SW480 (cell line): ENCODE measurements at places on chromosomes 5 and 9.
A peak's percentile ranks its signal among the peaks of the same experiment; 100 is the strongest.

- DNase-seq: peak; percentile 49
These were observed 38.1 kb downstream of the FAM240B start for GRCh38 chr9:38681747-38682227.

GRCh38 chr9:131738293-131739132 lies 1.4 kb downstream of the RAPGEF1 start:
- DNase-seq: peak; percentile 57

- no peak for DNase-seq
These were observed 174.0 kb upstream of the SLC27A6 start for GRCh38 chr5:128791312-128791711.

GRCh38 chr5:57895766-57896165 lies 413.2 kb upstream of the ACTBL2 start:
- DNase-seq: no peak

GRCh38 chr5:98368141-98368540 lies 405.3 kb upstream of the RGMB start:
- DNase-seq: no peak

DNA sequence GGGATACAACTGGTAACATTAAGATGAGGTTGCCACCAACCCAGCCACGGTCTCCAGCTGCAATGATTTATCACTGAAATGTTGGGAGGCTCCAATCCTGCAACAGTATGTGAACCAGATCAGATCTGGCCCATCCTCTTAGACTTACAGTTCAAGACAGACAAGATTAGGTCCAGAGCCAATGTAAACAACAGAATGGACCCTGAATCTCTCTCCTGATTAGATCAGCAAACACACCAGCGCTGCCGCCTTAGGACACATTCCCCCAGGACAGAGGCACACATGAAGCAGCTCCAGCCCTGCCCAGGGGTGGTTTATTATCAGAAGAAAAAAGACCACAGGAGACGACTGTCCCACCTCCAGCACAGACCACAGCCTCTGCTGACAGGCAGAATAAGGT lies 82.1 kb downstream of the SLIT3 start:
- no peak for DNase-seq

DNA sequence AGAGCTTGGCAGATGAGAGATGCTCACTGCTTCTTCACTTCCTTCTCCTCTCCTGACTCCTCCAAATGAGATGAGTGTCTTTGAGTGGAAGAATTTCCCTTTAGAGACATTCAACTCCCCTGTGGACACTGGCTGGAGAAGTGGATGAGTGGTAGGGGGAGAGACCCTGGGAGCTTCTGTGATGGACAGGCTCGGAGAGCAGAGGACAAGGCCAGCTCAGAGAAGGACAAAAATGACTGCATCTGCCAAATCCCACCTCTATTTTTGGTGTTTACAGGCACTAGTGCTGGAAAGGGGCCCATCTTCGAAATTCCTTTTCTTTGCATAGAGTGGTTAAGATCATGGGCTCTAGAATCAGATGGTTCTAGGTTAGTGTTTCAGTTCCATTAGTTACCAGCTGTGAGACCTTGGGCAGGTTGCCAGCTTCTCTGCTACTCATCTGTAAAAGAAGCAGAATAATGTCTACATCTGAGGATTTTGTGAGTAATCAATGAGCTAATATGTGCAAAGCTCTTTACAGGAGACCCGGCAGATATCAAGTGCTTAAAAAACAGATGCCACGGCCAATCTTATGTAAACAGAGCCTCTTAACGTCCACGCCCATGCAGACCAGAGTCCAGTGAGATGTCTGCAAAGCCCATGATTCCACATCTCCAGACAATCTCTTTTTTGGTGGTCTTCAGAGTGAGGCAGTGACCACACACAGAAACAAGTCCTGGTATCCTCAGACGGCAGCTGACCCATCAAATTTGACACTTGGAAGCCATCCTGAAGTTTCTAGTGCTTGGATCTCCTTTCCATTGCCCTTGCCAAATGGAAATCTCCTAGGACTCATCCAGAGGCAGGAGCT lies 13.6 kb upstream of the COL27A1 start:
- no peak for DNase-seq

DNA sequence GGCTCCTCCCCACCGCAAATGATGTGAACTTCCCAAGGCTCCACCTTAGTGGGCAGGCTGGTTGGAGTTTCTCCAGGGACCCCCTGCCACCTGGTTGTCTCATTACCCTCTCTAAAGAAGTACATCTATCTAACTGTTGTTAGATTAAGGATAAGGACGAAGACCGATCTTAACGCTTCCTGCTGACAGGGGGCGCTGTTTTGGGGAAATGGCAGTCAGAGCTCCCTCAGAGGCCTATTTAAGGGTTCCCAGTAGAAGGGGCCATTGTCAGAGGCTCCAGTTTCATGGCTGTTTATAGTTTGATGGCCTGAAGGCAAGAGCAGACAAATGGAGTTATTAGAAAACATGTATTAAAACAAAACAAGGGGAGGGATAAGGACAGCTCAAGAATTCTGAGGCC lies 100.1 kb downstream of the SPEF2 start:
- DNase-seq: no peak

DNA sequence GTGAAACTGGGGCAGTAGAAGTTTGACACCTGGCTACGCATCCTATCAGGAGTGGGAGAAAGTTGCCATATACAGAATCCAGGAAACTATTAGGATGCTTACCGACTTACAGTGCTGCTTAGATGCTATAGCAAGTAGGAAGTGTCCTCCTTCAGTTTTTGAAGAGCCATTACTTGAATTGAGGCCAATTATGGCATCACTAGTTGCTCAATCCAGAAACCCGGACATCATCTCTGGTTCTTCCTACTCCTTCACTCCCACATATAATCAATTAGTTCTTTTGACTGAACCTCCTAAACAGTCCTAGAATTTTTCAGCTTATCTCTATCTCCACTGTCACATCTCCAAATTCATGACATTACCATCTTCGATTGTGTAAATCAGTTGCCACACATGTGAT lies 41.8 kb upstream of the UGCG start:
- no peak for DNase-seq

DNA sequence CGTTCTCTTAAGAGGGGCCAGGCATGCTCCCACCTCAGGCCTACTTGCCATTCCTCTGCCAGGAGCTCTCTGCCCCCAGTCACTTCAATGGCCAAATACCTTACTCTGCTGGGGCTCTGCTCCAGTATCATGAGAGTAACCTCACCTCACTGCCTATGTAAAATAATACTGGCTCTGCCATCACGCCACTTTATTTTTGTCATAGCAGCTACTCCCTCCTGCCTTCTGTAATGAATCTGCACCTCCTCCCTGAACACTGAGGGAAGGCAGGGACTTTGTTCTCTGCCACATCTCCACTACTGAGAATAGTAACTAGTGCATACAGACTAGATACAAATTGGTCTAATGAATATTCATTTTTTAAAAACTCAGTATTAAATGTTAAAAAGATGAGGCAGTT lies 33.8 kb downstream of the MACROH2A1 start:
- no peak for DNase-seq

DNA sequence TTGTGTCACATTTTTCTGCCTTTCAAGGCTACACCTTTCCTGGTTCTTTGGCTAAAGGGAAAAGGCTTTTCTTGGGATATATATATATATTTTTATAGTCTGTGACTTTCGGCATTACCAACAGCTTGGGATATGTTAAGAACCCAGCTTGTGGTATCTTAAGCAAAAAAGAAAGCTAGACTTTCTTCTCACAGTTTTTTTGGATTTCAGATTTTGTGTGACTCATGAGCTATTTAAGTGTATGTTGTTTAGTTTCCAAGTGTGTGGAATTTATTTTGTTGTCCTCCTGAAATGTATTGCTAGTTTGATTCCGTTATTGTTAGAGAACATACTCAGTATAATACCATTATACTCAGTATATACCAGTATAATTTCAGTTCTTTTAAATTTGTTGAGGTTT lies 64.8 kb downstream of the ERCC6L2 start:
- DNase-seq: no peak

- DNase-seq: no peak
These were observed 52.1 kb upstream of the CEMIP2 start for GRCh38 chr9:71820403-71820921.

GRCh38 chr5:172564883-172565282 lies 76.2 kb upstream of the NEURL1B start:
- no peak for DNase-seq

- DNase-seq: no peak
These were observed 222.3 kb upstream of the KIF2A start for GRCh38 chr5:62083661-62084060.
